ENCODE measurements at places on chromosomes 2 and 18.
A peak's percentile ranks its signal among the peaks of the same experiment; 100 is the strongest.

- DNase-seq: no peak
Measured at GRCh38 chr18:56197241-56197859, 441.0 kb downstream of the TXNL1 start.

DNA sequence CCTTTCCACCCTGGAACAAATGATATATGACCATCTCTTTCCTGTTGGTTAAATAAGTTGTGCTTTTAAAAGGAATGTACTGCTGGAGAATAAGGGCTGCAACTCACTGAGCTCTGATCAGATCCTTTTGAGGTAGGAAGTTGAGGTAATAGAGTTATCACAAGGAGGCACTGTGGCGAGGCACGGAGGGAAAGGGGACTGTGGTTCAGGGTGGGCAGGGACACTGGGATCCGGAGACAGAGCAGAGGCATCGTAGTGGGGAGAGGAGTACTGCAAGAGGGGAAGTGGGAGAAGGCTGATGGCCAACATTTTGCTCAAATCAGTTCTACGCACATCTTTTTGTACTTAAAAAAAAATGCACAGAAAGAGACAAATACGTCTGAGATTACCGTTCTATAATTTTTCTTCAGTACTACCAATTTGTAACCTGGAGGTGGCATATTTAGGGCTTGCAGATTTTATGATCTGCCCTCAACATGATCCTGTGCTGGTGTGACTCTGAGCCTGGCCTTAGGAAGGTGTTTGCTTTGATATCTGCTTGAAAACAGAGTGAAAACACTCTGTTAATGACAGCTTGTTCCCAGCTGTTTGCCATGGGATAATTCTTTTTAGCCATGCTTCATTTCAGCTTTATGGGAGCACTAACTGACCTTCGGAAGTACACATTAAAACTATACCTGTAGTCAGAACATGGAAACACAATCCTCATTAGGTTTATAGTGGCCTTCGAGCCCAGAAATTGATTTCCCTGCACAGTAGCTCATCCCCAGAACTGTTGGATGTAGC, 168.1 kb downstream of the KCNE4 start:
- DNase-seq: no peak

DNA sequence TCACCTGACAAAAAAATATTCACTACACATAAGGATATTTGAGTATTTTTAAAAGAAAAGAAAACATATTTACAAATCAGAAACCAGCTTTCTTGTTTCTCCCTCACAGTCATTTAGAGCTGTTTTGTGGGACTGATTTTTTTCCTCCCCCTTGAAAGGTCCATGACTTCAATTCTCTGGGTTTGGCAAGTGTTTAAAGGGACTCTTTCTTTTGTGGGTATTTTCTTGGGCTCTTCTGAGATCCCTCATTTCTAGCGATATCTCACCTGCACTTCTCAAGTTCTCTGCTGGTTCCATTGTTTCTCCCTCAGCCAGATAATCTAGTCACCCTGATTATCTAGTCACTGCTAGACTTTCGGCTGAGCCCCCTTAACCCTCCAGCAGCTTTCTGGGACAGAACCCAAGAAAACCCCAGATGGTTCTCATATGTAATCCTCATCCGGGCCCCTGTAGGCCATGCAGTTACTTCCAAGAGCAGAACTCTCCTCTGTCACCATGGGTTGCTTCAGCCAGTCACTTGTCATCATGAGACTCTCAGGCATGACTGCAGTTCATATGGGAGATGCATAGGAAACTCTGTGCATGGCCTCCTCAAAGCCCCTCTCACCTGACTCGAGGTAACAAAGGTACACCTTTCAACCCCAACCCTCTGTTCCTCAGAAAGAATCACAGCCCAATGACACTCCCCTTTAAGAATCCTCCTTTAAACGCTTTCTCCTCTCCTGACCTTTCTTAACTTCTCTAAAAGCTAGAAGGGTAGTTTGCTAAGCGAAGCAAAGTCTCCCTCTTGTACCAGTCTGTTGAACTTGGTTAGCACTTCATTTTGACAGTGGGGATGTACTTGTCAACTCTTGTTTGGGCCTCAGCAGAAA, 36.7 kb upstream of the ITGA4 start:
- no peak for DNase-seq

- no peak for DNase-seq
Measured at GRCh38 chr2:119295688-119296375, 70.8 kb downstream of the C2orf76 start.

GRCh38 chr2:44981714-44982108, 27.5 kb downstream of the SIX2 start:
- peak; percentile 55 for DNase-seq

GRCh38 chr18:11500153-11501122, 109.0 kb upstream of the SLC35G4 start:
- peak; percentile 98 for DNase-seq

DNA sequence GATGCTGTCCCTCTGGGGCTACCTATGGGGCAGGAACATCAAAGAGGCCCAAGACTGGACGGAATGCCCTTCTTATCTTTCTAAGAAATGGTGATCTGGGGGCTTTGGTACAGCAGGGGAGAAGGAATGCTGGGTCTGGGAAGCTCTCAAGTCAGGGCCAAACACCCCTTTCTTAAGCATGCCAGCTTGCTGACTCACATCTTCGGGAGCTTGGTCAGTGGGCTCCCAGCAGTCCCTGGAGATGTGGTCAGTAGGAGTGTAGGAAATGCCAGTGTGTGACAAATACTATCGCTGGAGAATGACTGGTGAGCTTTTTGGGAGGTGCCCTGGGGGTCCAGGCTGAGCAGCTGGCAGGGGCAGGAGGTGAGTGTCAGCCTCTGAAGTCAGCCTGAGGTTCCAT, 105.0 kb upstream of the CDC42EP3 start:
- DNase-seq: peak; percentile 95

- no peak for DNase-seq
Measured at GRCh38 chr2:134668821-134669220, 50.0 kb downstream of the TMEM163 start.

DNA sequence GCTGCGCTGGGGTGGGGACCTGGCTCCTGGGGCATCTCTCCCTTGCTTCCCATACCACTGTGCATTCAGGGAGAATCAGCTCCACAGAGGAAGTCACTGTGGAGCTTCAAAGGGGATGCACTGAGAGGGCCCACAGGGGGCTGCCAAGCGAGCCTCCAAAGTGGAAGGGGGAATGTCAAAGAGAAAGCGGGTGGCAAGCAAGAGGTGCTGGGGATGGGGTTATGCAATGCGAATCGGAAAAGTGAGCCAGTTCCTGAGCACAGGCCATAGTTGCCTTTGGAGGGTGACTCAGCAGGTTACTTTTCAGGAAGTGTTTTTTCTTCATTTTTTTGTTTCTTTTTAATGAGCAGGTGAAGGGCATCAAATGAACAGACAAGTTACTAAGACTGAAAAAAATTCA, 17.6 kb downstream of the PMAIP1 start:
- no peak for DNase-seq

- DNase-seq: no peak
Measured at GRCh38 chr2:224922142-224922727, 120.0 kb downstream of the DOCK10 start.

Measured in HS-27A (cell line).